Stimulated activated CD8-positive, alpha-beta memory T cell treated with anti-CD3 and anti-CD28 coated beads, Interleukin-4, amount 100 ng/mL, for 1 hour (primary cell): ENCODE measurements at places on chromosomes 12 and 14.

DNA sequence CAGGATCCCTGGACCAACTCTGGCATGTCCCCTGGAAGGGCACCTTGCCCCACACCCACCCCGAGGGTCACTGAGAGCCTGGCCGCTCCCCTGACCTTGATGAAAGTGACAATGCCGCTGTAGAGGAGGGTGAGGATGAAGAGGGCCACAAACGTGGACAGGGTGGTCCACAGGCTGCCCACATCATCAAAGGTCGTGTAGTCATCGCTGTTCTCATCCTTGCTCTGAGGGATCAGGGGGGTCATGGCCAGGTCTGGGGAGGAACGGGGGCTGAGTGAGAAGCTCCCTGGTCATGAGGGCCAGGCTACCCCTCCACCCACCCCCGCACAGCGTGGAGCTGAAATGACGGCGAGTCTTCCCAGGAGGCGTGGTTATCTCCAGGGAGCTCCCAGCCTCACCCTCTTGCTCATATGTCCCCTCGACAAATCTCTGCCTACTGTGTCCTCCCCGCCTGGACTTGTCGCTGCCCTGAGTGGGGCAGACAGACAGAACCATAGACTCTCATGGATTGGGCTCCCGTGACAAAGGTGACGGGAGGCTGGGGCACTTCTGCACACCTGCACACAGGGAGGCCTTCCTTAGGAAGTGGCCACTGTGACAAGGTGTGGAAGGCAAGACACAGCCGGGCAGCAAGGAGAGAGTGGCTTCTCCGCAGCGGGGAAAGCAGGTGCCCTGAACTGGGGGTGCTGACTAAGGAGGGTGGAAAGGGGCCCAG, 311.1 kb downstream of the TMEM121 start:
- no peak for DNase-seq

DNA sequence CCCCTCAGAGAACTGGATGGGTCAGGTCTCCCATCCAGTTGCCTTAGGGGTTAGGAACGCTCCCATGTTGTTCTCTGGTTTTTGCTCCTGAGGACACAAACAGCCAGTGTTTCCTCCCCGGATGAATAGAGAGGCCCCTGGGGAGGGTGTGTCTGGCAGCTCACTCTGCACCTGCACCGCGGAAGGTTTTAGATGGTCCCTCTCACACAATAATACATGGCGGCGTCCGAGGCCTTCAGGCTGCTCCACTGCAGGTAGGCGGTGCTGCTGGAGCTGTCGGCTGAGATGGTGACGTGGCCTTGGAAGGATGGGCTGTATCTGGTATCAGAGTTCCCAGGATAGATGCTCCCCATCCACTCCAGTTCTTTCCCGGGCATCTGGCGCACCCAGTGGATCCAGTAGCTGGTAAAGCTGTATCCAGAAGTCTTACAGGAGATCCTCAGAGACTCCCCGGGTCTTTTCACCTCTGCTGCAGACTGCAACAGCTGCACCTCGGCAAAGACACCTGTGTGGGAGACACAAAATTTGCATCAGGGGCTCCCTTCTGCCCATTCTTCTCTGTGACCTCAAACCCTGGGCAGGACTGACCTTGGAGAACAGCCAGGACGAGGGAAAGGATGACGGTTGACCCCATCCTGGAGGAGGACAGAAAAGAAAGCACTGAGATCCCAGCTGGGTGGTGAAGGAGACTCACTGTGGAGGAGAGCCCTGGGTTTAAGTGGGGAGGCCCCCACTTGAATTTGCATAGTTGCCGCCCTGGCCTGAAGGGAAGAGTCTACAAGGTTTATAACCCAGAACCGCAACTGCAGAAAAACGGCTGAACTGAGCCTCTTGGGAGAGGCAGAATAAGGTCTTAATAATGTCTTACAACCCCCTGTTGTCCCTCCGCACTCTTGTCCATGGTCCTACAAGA, 1324.8 kb downstream of the TMEM121 start:
- DNase-seq, result no peak

- DNase-seq, result no peak
These were observed 29.3 kb downstream of the SLC7A8 start for GRCh38 chr14:23153851-23154796.

DNA sequence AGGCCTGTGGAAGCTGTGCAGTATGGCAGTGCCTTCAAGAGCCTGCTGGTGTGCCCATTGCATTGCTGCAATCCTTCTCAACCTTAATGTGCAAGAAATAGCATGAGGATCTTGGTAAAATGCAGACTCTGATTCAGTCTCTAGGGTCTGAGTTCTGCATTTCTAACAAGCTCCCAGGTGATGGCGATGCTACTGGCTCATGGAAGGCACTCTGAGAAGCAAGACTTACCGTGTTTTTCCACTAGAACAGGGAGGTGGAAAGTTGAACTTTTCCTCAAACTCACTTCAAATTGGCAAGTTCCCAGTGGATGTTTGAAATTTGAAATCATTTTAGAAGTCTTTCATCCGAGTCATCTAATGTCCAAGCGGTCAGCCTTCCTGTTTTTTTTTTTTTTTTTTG, 55.5 kb downstream of the MYRFL start:
- DNase-seq, result no peak

DNA sequence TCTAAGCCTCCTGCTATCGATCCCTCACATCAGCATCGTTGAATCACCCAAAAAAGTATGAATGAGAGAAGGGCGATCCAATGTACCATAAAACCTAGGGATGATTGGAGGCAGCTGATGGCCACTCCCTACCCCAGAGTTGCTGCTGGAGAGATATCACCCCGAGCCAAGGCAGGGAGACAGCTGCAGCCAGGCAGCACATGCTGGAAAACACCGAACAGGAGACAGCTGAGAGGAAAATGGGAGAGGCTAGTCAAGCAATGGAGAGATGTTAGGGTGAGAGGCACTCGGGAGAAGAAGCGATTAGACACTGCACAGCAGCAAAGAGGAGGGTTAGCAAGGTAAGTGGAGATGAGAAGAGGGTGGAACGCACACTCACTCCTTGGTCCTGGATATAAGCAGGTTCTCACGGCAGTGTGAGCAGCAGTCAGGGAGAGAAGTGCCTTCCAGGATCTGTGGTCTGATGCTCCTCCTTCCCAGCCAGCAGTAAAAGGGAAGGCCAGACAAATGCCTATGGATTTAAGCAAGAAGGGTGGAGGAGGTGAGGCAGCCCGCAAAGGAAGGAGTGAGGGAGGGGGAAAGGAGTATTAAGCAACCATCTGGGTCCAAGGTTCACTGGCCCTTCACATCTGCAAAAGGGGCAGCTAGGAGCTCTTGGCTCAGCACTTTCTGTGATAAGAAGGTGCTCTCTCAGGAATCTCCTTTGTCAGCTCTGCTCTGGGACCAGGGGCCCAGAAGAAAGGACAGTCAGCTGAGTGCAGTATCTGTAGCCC, at the start of gene SLC7A7:
Gene SLC7A7 (minus strand): TSS at position 495 of the 773 bp plus-strand sequence. CDS start 2,037 bp downstream, outside the sequence.
- DNase-seq, result no peak

- no peak for DNase-seq
These were observed 82.3 kb downstream of the SLC38A4 start for GRCh38 chr12:46743456-46743855.

- no peak for DNase-seq
These were observed 21.7 kb downstream of the OTOGL start for GRCh38 chr12:80120994-80121393.

GRCh38 chr14:65826946-65827345, 414.4 kb downstream of the FUT8 start:
- no peak for DNase-seq

DNA sequence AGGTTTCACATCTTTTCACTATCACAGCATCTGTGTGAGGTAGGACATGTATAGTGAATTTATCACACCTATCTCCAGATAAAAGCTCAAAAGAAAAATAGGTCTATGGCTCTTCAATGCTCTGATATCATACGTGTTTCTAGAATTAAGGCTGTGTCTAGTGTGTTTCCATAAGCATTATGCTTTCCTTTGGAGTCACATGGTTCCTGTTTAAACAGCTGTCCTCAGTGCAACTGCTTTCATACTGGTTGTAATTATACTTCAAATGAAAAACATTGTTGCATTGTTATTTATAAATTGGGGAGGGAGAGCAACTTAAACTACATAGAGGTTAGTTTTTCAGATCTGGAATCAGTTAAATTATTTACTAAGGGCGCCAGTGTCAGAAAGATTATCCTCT, 151.6 kb downstream of the SYT1 start:
- no peak for DNase-seq

- DNase-seq, result no peak
These were observed 421 bp upstream of the ACADS start for GRCh38 chr12:120725151-120725658.

DNA sequence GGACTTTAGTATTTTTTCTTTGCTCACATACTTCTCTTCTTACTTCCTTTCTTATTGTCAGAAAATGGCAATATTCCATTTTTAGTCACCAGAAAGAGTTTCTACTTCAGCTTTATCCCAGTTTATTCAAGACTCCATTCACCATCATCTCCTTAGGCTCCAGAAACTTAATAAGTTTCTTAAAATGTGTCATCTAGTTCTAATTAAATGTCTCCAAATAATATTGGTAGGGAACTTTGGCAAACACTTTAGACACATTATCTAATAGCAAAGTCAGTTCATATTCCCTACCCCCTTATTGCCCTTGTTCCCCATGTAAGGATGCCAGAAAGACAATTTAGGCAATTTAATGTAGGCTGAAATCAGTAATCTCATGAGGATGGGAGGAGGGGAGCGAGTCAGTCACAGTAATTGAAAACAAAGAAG, 15.1 kb downstream of the EPYC start:
- no peak for DNase-seq

DNA sequence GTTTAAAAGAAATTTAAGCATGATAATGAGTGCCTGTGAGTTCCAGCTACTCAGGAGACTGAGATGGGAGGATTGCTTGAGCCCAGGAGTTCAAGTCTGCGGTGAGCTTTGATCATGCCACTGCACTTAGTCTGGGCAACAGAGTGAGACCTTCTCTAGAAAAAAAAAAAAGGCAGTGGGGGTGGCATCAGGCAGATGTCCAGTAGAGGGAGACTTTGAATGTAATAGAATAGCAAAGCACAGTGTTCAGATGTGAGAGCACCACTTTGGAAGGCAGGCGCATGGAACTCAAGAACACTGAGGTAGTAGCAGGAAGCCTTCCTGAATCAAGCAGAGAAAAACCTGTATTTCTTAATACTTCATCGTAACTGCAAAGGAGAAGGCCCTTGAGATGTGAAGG, 394.5 kb upstream of the GARIN6 start:
- no peak for DNase-seq

GRCh38 chr12:113962733-113963132, 3.4 kb downstream of the RBM19 start:
- DNase-seq, result no peak

DNA sequence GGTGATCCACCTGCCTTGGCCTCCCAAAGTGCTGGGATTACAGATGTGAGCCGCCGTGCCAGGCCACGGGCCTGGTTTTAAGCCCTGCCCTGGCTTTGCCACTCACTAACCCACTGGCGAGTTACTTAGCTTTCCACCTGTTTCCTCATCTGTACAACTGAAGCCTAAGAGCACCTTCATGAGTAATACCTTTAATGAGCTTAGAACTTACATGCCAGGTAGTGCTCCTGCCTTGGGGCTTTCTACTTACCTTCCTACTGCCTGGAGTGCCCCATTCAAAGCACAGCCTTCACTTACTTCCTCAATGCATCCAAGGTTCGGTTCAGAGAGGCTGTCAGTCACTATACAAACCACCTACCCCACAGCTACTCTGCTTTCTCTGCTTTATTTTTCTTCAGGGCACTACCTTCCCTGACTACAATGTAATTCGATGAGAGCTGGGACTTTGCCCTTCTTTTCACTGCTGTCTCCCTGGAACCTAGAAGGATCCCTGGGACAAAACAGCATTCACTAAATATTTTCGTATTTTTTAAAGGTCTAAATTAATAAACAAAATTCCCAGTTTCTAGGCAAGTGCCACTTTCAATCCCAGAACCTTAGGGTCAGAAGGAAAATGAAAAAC, 13.8 kb downstream of the ZCCHC8 start:
- DNase-seq, result no peak

DNA sequence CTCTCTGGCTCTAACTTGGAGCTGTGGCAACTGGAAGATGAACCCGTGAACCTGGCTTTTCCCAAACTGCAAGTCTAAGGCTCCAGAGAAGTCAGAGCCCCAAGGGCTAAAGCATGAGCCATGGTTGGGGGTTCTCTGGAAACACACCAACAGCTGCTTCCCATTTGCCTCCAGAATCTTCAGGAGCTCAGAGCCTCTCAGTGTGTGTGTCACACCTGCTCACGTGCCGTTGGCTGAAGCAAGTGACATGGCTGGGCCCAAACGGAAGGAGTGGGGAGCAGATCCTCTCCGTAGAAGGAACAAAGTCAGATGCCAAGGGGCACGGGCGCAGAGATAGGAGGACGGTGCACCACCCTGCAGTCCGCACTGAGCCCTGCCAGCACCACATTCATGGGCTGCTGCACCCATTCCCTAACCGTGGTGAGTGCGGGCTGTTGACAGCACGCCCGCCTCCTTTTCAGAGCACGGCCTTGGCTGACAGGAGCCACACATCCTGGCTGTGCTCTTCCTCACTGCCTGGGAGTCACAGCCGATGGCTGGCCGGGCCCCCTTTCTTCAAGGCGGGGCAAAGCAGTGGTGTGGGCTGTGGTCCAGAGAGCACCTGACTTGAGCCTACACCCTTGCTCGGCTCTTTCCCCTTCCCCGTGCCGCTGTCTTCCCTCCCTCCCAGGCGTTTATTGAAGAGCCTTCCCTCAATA, 16.6 kb upstream of the TRAF3 start:
- DNase-seq, result no peak

GRCh38 chr14:51430633-51431032, 190.6 kb downstream of the TMX1 start:
- DNase-seq, result no peak

DNA sequence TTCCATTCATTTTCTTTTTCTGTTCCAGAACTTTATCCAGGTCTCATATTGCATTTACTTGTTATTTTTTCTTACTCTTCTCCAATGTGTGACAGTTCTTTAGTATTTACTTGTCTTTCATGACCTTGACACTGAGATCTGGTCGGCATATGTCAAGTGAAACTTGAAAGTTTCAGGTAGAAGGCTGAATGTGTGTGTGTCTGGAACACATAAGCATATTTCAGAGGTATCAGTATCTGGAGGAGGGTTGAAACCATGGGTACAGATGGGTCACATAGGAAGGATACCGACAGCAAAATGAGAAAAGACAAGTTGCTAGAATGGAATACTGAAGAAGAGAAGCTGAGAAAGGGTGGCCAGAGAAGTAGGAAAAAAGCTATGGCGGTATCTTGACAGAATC, 22.5 kb upstream of the PTGDR start:
- no peak for DNase-seq

GRCh38 chr12:111505601-111506036, 93.5 kb downstream of the ATXN2 start:
- no peak for DNase-seq

GRCh38 chr14:38405851-38406635, 150.2 kb upstream of the CLEC14A start:
- no peak for DNase-seq

- DNase-seq, result no peak
These were observed 6.9 kb downstream of the MLH3 start for GRCh38 chr14:75044322-75044721.

GRCh38 chr14:59305231-59305630, 116.8 kb downstream of the DAAM1 start:
- no peak for DNase-seq

DNA sequence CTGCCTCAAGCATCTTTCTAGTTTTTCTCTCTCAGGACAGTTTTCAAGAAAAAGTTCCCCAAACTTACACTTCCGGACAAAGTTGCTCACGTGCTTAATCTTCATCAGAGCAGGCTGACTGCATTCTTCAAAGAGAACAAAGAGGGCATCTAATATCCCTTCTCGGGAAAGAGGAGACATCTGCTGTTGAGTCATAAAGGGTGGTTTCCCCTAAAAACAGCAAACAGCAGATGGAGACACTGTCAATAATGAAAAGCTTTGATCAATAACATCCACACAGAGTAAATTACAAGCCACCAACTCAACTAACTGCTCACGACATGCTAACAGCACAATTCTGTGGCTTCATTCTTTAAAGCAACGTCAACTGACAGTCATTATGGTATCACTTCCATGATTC, 8.1 kb downstream of the CIT start:
- no peak for DNase-seq
